Right lobe of liver (tissue), 6 donors: ENCODE measurements at places on chromosomes 16 and 17. TPM values are rescaled to one million over a fixed set of nuclear protein-coding genes. Genes with fewer than 3 reads are reported as not detected.

Gene SRR
- 4.8 TPM for total RNA-seq

Gene PLD6
- total RNA-seq: 2.4 TPM

GRCh38 chr16:53262645-53263044 is 171.6 kb upstream of the RBL2 start:
- H3K4me1 ChIP-seq: no peaks in the 10 kb centered on the region
- no peak overlapping the region for H3K27ac ChIP-seq
- H3K36me3 ChIP-seq: no peaks in the 10 kb centered on the region
- DNase-seq: no peak
- H3K4me3 ChIP-seq: no peak overlapping the region
- H3K27me3 ChIP-seq: no peaks in the 10 kb centered on the region

GRCh38 chr16:471353-472198 is 46.1 kb downstream of the RAB11FIP3 start:
- no peaks in the 10 kb centered on the region for H3K27me3 ChIP-seq
- no peak overlapping the region for H3K4me3 ChIP-seq
- no peaks in the 10 kb centered on the region for H3K36me3 ChIP-seq
- no peaks in the 10 kb centered on the region for H3K4me1 ChIP-seq
- DNase-seq: no peak

DNA sequence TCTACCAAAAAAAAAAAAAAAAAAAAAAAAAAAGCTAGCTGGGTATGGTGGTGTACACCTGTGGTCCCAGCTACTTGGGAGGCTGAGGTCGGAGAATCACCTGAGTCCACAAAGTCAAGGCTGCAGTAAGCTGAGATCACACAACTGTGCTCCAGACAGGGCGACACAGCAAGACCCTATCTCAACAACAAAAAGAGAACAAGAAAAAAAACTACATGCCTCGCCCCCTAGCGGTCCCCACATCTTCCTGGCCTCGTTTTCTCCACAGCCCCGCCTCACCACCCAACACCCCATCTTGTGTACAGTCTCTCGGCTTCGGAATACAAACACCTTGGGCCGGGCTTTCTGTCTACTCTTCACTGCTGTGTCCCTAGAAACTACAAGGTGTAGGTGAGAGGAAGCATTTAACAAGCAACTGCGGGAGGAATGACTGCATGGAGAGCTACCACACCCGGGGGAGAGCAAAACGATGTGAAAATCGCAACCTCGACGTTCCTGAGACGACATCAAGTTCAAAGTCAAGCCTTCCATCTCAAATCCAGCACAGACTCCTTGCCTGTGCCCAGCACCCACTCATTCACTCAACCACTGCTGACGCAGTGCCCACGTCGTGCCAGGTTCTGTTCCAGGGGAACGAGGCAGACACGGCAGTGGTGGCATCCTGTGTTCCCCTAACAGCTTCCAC is 9.0 kb downstream of the NTAN1 start:
- H3K4me3 ChIP-seq: no peak overlapping the region
- no peaks in the 10 kb centered on the region for H3K36me3 ChIP-seq
- H3K27ac ChIP-seq: no peak overlapping the region
- peaks cover 20% of the 10 kb centered on the region for H3K4me1 ChIP-seq
- no peaks in the 10 kb centered on the region for H3K27me3 ChIP-seq

DNA sequence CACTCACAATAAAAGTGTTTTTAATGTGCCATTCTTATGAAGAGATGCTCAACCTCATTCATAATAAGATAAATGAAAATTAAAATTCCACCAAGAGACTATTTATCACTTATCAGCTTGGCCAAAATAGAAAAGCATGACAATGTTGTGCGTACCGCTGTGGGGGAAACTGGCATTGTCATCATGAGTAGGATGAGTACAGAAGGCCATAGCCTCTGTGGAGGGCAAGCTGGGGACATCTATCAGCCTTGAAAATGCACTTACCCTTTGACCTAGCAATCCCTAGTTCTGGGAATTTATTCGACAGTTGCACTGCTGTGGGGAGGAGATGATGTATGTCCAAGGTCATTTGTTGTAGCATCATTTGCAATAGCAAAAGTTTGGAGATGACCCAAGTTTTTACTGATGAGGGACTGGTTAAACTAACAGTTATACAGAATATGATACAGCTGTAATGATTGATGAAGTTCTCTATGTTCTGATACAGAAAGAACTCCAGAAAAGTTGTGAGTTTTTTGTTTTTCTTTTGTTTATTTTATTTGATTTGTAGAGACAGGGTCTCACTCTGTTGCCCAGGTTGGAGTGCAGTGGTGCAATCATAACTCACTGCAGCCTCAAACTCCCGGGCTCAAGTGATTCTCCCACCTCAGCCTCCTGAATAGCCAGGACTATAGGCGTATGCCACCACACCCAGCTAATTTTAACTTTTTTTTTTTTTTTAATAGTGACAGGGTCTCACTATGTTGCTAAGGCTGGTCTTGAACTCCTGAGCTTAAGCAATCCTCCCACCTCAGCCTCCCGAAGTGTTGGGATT is 13.7 kb upstream of the PRKCB start:
- no peaks in the 10 kb centered on the region for H3K36me3 ChIP-seq
- no peaks in the 10 kb centered on the region for H3K27me3 ChIP-seq
- H3K4me1 ChIP-seq: no peaks in the 10 kb centered on the region
- no peak for DNase-seq
